ENCODE measurements at places on chromosomes 6 and 20. TPM values are rescaled to one million over a fixed set of nuclear protein-coding genes. Genes with fewer than 3 reads are reported as not detected.
A peak's percentile ranks its signal among the peaks of the same experiment; 100 is the strongest.

The ZKSCAN3 gene
- total RNA-seq: 7.5 TPM

DNA sequence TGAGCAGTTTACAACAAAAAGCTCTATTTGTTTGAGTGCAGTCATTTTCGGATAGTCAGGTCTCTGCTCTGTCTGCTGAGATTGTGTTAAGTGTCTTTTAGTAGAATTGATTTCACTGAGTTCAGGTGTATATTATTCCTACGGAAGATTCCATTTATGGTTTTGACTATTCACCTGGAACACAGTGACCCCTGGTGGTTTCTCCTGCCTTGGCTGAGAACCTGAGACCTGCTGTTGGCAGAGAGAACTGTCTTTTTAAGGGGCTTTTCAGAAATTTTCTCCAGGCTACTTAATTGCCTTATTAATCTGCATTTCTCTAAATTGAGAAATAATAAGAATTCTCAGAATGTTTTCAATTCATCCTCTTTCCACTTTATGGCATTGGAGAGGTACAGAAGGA, 508.0 kb downstream of the TBC1D32 start:
- no peaks in the 10 kb centered on the region for H3K36me3 ChIP-seq
- H3K4me3 ChIP-seq: no peak overlapping the region
- H3K4me1 ChIP-seq: no peaks in the 10 kb centered on the region
- peak; percentile 65 for DNase-seq

GRCh38 chr6:149499066-149499465, 14.3 kb upstream of the ZC3H12D start:
- H3K27ac ChIP-seq: no peak overlapping the region
- no peaks in the 10 kb centered on the region for H3K36me3 ChIP-seq
- no peak for DNase-seq
- H3K27me3 ChIP-seq: no peaks in the 10 kb centered on the region

The TFB1M gene
- total RNA-seq: 25.0 TPM

The TCF21 gene
- total RNA-seq: not detected

DNA sequence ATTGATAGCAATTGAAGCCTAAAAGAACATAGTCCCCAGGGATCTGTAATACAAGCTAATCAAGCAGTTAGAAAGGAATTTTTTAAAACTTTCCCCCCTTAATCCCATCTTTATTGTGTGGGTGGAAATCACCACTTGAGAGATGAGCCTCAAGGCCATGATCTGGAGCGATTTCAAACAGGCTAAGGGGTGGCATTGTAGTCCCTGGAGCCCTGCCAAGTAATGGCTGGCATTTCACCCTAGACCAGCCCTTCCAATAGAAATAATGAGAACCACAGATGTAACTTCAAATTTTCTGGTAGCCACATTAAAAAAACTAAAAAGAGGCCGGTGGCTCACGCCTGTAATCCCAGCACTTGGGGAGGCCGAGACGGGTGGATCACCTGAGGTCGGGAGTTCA, 46.9 kb downstream of the PRDM1 start:
- H3K4me1 ChIP-seq: no peaks in the 10 kb centered on the region
- no peaks in the 10 kb centered on the region for H3K27me3 ChIP-seq
- no peaks in the 10 kb centered on the region for H3K36me3 ChIP-seq
- DNase-seq: peak; percentile 34

DNA sequence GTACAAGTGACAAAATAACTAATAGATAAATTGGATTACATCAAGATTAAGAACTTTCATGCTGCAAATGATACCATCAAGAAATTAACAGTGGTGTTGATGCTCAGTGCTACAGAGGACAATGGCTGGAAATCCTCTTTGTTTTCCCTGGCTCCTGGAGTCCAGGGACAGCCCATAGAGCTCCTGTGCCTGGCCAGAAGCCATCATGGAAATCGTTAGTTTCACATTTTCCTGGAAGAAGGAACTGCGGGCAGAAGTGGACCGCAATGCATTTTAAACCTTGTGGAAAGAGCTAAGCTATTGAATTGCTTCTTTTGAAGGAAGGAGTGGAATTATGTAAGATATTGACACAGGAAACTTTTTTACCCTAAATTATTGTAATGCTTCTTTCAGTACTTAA, 276.0 kb downstream of the GJA1 start:
- H3K4me1 ChIP-seq: no peaks in the 10 kb centered on the region
- no peaks in the 10 kb centered on the region for H3K36me3 ChIP-seq
- no peak for DNase-seq

The NRN1 gene
- 7.8 TPM for total RNA-seq

The RBBP8NL gene
- 5.0 TPM for total RNA-seq

DNA sequence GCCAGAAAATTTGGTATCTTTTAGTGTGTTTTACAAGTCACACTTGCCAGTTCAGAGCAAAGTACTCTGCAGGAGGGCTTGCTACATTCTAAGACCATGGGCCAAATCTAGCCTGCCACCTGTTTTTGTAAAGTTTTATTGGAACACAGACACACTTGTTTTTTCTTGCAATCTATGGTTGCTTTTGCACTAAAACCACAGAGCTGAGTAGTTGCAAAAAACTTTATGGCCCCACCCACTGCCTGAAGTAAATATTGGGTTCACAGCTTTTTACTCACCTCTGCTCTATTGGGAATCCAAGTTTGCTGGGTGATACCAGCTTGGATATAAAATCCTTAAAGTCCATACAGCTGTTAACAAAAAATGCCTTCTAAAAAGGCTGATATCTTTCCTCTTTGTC, 109.0 kb downstream of the ZFP64 start:
- no peaks in the 10 kb centered on the region for H3K36me3 ChIP-seq
- DNase-seq: no peak
- H3K27me3 ChIP-seq: no peaks in the 10 kb centered on the region
- H3K4me1 ChIP-seq: no peaks in the 10 kb centered on the region
- no peak overlapping the region for H3K27ac ChIP-seq

GRCh38 chr6:154447954-154448353, 62.5 kb downstream of the CNKSR3 start:
- no peaks in the 10 kb centered on the region for H3K27me3 ChIP-seq
- no peaks in the 10 kb centered on the region for H3K4me1 ChIP-seq
- H3K36me3 ChIP-seq: no peaks in the 10 kb centered on the region
- H3K27ac ChIP-seq: peak overlapping the region; percentile 24
- H3K4me3 ChIP-seq: no peak overlapping the region

- DNase-seq: no peak
- H3K4me3 ChIP-seq: no peak overlapping the region
- H3K27me3 ChIP-seq: no peaks in the 10 kb centered on the region
- H3K36me3 ChIP-seq: no peaks in the 10 kb centered on the region
- no peaks in the 10 kb centered on the region for H3K4me1 ChIP-seq
Measured at GRCh38 chr6:115908906-115909559, 151.7 kb downstream of the FRK start.

DNA sequence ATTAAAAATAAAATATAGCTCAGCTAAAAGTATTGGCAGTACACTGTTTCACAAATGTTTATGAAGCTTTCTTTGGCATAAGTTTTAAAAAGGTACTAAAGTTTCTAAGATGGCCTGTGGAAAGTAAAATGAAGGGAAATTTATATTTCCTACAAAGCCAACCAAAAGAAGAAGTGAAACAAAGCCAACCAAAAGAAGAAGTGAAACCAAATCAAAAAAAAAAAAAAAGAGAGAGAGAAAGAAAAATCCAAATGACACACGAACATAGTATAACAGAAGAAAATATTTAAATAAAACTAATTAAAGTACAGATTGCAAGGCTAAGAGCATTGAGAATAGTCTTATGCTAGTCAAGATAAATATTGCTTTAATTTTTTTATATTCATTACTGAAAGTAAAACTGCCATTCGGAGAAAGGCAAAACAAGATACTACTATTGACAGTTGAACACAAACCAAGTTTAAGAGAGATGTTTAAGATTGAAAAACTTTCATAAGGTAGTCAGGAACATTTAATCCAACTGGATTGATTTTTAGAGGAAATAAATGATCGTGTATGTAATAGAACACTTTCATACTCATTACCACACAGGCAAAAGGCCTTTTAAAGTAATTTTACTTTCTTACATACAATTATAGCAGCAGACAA, 12.8 kb upstream of the KHDRBS2 start:
- DNase-seq: no peak
- H3K27ac ChIP-seq: no peak overlapping the region
- no peaks in the 10 kb centered on the region for H3K36me3 ChIP-seq
- H3K4me3 ChIP-seq: no peak overlapping the region
- no peaks in the 10 kb centered on the region for H3K4me1 ChIP-seq
- no peaks in the 10 kb centered on the region for H3K27me3 ChIP-seq

The RAB44 gene
- total RNA-seq: not detected

The SLC22A16 gene
- total RNA-seq: not detected

GRCh38 chr6:139020689-139021088, 7.9 kb upstream of the ABRACL start:
- H3K36me3 ChIP-seq: no peaks in the 10 kb centered on the region
- no peak overlapping the region for H3K4me3 ChIP-seq
- no peaks in the 10 kb centered on the region for H3K27me3 ChIP-seq
- H3K27ac ChIP-seq: no peak overlapping the region

The BLOC1S5 gene
- total RNA-seq: 27.7 TPM

- DNase-seq: no peak
- H3K27ac ChIP-seq: no peak overlapping the region
- no peaks in the 10 kb centered on the region for H3K4me1 ChIP-seq
- no peaks in the 10 kb centered on the region for H3K36me3 ChIP-seq
- no peaks in the 10 kb centered on the region for H3K27me3 ChIP-seq
Measured at GRCh38 chr6:56343295-56343694, 95.9 kb upstream of the COL21A1 start.

The PHACTR3 gene
- 2.4 TPM for total RNA-seq

GRCh38 chr6:11307226-11307625, 74.8 kb upstream of the NEDD9 start:
- no peak overlapping the region for H3K27ac ChIP-seq
- no peaks in the 10 kb centered on the region for H3K27me3 ChIP-seq
- no peaks in the 10 kb centered on the region for H3K4me1 ChIP-seq
- H3K36me3 ChIP-seq: no peaks in the 10 kb centered on the region
- no peak for DNase-seq
- no peak overlapping the region for H3K4me3 ChIP-seq

The ANKRD66 gene
- total RNA-seq: not detected

The OR2H2 gene
- total RNA-seq: not detected

GRCh38 chr6:119671105-119671504, 321.5 kb upstream of the MAN1A1 start:
- H3K27ac ChIP-seq: no peak overlapping the region
- no peak for DNase-seq
- no peaks in the 10 kb centered on the region for H3K4me1 ChIP-seq
- H3K4me3 ChIP-seq: no peak overlapping the region

The DCDC2 gene
- 14.8 TPM for total RNA-seq

DNA sequence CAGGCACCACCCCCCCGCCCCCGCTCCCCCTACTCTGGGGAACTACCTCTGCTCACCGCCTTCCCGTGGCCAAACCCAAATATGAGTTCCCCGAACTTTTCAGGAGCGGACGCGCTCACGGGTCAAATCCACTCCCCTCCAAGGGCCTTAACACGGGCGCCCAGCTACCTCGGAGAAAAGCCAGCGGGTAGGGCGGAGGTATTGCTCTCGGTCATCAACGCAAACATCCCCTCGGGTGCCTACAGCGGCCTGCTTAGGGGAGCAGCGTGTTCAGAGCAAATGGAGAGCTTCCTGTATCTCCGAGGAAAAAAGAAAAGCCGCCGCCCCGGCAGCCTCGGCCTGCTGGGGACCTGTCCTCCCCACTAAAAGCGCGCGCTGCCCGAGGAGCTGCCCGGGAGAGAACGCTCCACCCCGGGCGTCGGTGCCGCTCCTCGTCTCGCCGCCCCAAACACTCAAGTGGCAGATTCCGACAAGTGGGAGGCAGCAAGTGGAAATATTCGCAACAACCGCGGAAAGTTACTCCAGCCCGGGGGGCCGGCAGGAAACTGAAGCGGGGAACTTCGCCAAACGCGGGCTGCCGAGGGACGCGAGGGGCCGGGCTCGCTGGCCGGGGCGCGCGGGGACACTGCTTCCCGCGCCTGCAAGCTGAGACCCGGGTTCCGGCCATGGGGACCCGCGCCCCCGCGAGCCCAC, 699 bp downstream of the PTPRT start:
- H3K4me1 ChIP-seq: no peaks in the 10 kb centered on the region
- no peak for DNase-seq
- H3K27ac ChIP-seq: no peak overlapping the region
- H3K4me3 ChIP-seq: no peak overlapping the region
- H3K36me3 ChIP-seq: no peaks in the 10 kb centered on the region

DNA sequence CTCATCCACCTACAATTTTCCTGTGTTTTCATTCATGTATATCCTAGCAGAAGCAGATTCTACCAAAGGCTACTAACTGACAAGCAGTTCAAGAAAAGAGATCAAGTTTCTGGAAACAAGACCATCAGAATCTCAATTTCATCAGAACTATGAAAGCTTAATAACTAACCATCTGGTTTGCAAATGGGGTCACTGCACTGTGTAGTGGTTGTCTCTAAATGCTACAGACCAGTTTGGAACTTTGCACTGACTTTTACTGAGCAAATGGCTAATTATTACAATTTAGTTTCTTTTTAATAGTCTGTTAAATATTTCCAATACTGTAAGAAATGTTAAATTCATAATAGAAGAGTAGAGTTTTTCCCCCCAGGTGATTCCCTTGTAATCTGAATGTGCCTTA, 64.5 kb downstream of the REPS1 start:
- H3K27me3 ChIP-seq: no peaks in the 10 kb centered on the region
- H3K4me1 ChIP-seq: no peaks in the 10 kb centered on the region
- H3K27ac ChIP-seq: no peak overlapping the region
- no peak overlapping the region for H3K4me3 ChIP-seq
- DNase-seq: no peak

Measured in thyroid gland (tissue), 4 donors.